ENCODE measurements at places on chromosomes 12 and 14. TPM values are rescaled to one million over a fixed set of nuclear protein-coding genes. Genes with fewer than 3 reads are reported as not detected.
A peak's percentile ranks its signal among the peaks of the same experiment; 100 is the strongest.

Gene FBXO34
- total RNA-seq, result 23.6 TPM

DNA sequence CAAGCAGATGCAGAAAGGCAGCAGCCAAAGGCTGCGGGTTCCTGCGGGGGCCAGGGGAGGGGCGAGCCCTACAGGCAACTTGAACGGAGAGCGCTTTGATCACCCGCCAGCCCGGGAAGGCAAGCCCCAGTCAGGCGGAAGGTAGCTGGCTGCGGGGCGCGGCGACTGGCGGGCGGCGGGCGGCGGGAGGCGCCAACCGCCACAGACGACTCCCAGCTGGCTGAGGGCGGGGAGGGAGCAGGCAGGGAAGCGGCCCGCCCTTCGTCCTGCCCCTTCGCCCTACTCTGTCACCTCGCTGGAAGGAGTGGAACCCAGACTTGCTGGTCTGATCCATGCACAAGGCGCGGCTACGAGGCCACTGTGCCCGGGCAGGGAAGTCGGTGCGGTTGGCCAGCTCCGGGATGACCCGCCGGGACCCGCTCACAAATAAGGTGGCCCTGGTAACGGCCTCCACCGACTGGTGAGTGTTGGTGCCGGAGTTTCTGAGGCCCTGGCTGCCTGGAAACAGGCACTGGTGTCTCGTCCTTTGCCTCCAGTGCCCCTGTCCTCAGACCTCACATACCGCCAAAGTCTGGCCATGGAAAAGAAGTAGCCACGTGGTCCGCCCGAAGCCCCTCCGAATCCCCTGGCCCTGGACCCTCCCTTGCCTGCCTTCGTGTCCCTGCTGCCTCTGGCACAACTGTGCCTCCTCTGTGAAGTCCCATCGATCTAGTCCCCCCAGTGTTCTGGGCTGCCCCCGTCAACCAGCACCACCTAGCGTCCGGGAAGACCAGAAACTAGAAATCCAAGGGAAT is 15.4 kb upstream of the CARMIL3 start:
- H3K27me3 ChIP-seq, result no peaks in the 10 kb centered on the region
- H3K4me1 ChIP-seq, result peaks cover 21% of the 10 kb centered on the region
- H3K4me3 ChIP-seq, result peak overlapping the region; percentile 87
- H3K36me3 ChIP-seq, result peaks cover 10% of the 10 kb centered on the region

GRCh38 chr14:83777516-83777915 is 1752.4 kb upstream of the FLRT2 start:
- H3K36me3 ChIP-seq, result no peaks in the 10 kb centered on the region
- H3K27ac ChIP-seq, result no peak overlapping the region
- no peaks in the 10 kb centered on the region for H3K27me3 ChIP-seq

GRCh38 chr12:74370608-74371216 is 166.9 kb upstream of the ATXN7L3B start:
- no peaks in the 10 kb centered on the region for H3K4me1 ChIP-seq
- no peaks in the 10 kb centered on the region for H3K36me3 ChIP-seq
- H3K27ac ChIP-seq, result no peak overlapping the region
- no peaks in the 10 kb centered on the region for H3K27me3 ChIP-seq
- DNase-seq, result no peak
- H3K4me3 ChIP-seq, result no peak overlapping the region

- peak; percentile 61 for DNase-seq
- H3K4me3 ChIP-seq, result peak overlapping the region; percentile 70
- peaks cover 8% of the 10 kb centered on the region for H3K36me3 ChIP-seq
- peaks cover 64% of the 10 kb centered on the region for H3K4me1 ChIP-seq
- H3K27me3 ChIP-seq, result no peaks in the 10 kb centered on the region
Measured at GRCh38 chr14:89430391-89431236, 13.6 kb upstream of the FOXN3 start.

Gene ASB2
- 20.7 TPM for total RNA-seq

DNA sequence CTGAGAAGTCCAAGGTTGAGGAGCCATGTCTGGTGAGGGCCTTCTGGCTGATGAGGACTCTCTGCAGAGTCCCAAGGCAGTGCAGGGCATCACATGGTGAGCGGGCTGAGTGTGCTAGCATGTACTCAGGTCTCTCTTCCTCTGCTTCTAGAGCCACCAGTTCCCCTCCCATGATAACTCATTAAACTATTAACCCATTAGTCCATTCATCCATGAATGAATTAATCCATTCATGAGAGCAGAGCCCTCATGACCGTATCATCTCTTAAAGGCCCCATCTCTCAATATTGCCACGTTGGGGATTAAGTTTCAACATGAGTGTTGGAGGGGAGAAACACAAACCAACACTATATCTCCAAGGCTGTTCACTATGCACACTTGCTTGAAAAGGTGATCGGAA is 83.7 kb downstream of the TMEM30B start:
- H3K36me3 ChIP-seq, result no peaks in the 10 kb centered on the region
- H3K27me3 ChIP-seq, result peaks cover 50% of the 10 kb centered on the region
- H3K4me3 ChIP-seq, result no peak overlapping the region

- H3K27me3 ChIP-seq, result no peaks in the 10 kb centered on the region
- H3K4me3 ChIP-seq, result no peak overlapping the region
- DNase-seq, result no peak
- H3K27ac ChIP-seq, result no peak overlapping the region
- peaks cover 6% of the 10 kb centered on the region for H3K36me3 ChIP-seq
Measured at GRCh38 chr12:22105542-22105941, 59.5 kb downstream of the CMAS start.

DNA sequence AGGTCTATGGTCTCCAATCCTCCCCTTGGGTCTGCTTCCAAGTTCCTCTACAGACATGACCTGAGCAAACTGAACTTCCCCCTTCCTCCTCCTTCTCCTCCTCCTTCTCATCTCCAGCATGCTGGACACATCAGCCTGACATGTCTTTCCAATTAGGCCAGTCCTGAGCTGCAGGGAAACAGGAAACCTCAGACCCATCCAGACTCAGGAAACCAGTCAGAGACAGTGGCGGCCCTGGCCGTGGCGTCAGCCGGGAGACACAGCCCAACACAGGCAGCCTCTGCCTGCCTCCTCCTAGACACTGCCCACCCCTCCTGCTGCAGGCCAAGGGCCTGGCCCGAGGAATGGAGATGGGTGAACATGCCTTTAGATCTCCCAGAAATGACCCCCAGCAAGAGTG is 468.8 kb downstream of the BCL11B start:
- no peaks in the 10 kb centered on the region for H3K36me3 ChIP-seq
- H3K4me1 ChIP-seq, result no peaks in the 10 kb centered on the region
- H3K27ac ChIP-seq, result no peak overlapping the region
- no peak overlapping the region for H3K4me3 ChIP-seq

DNA sequence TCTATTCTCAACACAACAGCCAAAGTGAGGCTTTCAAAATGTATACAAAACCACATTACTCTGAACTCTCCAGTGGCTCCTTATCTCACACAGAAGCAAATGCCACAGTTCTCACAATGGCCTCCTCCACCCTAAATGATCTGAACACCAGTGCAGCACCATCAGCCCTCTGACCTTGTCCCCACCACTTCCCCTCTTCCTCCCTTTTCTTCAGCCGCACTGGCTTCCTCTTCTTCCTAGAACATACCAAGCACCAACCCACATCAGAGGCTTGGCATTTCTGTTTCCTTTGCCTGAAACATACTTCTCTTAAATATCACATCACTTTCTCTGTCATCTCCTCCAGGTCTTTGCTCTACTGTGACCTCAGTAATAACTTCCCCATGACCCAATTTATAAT is 66.3 kb downstream of the GPR135 start:
- DNase-seq, result peak; percentile 46
- H3K27ac ChIP-seq, result peak overlapping the region; percentile 4
- H3K27me3 ChIP-seq, result peaks cover 26% of the 10 kb centered on the region
- H3K4me3 ChIP-seq, result peak overlapping the region; percentile 1
- H3K36me3 ChIP-seq, result peaks cover 4% of the 10 kb centered on the region

DNA sequence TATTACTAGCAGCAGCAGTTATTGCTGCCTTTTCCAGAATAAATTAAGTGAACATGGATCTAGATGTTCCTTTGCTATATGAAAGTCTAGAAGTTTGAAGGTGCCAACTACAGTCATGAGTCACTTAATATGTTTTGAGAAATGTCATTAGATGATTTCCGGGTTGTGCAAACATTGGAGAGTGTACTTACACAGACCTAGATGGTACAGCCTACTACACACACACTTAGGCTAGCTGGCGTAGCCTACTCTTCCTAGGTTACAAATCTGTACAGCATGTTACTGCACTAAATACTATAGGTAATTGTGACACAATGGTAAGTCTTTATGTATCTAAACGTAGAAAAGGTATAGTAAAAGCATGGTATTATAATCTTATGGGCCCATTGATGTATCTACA is 368.1 kb downstream of the PDZRN4 start:
- no peaks in the 10 kb centered on the region for H3K36me3 ChIP-seq
- H3K4me3 ChIP-seq, result no peak overlapping the region
- DNase-seq, result no peak
- no peak overlapping the region for H3K27ac ChIP-seq
- no peaks in the 10 kb centered on the region for H3K4me1 ChIP-seq

Gene TOMM20L
- total RNA-seq, result not detected

Gene BATF
- 41.0 TPM for total RNA-seq

- H3K36me3 ChIP-seq, result no peaks in the 10 kb centered on the region
- no peak overlapping the region for H3K27ac ChIP-seq
- peaks cover 2% of the 10 kb centered on the region for H3K4me1 ChIP-seq
- no peak overlapping the region for H3K4me3 ChIP-seq
Measured at GRCh38 chr14:76376878-76377734, 1.2 kb downstream of the ESRRB start.

- H3K27me3 ChIP-seq, result peaks cover 3% of the 10 kb centered on the region
- peak overlapping the region; percentile 94 for H3K4me3 ChIP-seq
- H3K4me1 ChIP-seq, result peaks cover 34% of the 10 kb centered on the region
Measured at GRCh38 chr12:57771236-57771872, 551 bp downstream of the METTL1 start.

DNA sequence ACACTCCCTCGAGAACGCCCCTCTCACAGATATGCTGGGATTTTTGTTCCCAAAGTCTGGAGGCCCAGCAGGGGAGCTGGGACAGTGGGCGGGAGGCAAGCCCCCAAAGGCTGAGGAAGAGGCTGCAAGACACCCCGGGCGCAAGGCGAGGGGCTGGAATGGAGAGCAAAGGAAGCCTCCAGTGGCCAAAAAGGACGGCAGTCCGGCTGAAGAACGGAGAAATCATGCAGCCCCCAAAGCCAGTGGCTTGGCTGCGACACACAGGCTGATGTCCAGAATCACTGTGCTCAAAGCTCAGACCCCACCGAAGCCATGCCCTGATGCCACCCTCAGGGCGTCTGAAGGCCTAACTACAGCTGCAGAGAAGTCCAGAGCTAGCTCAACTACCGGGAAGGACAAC is 10.9 kb downstream of the CLBA1 start:
- no peaks in the 10 kb centered on the region for H3K4me1 ChIP-seq
- H3K27me3 ChIP-seq, result no peaks in the 10 kb centered on the region
- H3K4me3 ChIP-seq, result no peak overlapping the region
- H3K36me3 ChIP-seq, result peaks cover 2% of the 10 kb centered on the region
- no peak overlapping the region for H3K27ac ChIP-seq
- DNase-seq, result no peak

DNA sequence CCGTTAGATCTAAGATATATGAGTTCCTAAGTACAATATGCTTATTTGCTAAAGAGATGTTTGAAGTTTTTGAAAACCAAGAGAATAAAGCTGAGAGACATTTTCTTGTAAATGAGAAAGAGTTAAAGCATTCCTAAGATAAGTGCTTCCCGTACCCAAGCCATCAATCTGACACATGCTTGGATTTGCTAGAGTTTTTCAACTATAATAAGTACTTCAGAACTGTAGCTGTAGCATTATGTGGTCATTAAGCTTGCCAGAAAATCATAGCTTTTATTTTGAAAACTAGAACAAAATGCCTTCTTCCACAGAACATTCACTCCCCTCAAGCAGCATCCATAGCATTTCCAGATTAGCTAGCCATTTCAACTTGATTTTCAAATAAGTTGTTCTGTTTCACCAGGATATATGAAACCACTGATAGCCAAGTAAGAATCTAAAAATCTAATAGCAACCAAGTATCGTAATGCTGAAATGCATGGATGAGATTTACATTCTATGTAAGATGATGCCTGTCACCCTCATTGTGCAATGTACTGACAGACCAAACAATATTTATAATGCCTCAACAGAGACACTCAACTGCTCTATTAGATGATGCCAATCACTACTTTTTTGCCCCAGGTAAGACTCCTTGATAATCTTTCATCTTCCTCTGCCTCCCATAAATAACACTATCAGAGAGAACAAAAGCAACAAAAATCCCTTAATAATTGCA is 8.0 kb downstream of the SNW1 start:
- H3K27me3 ChIP-seq, result no peaks in the 10 kb centered on the region
- peaks cover 57% of the 10 kb centered on the region for H3K36me3 ChIP-seq
- DNase-seq, result no peak
- no peak overlapping the region for H3K27ac ChIP-seq
- H3K4me1 ChIP-seq, result peaks cover 17% of the 10 kb centered on the region
- no peak overlapping the region for H3K4me3 ChIP-seq

DNA sequence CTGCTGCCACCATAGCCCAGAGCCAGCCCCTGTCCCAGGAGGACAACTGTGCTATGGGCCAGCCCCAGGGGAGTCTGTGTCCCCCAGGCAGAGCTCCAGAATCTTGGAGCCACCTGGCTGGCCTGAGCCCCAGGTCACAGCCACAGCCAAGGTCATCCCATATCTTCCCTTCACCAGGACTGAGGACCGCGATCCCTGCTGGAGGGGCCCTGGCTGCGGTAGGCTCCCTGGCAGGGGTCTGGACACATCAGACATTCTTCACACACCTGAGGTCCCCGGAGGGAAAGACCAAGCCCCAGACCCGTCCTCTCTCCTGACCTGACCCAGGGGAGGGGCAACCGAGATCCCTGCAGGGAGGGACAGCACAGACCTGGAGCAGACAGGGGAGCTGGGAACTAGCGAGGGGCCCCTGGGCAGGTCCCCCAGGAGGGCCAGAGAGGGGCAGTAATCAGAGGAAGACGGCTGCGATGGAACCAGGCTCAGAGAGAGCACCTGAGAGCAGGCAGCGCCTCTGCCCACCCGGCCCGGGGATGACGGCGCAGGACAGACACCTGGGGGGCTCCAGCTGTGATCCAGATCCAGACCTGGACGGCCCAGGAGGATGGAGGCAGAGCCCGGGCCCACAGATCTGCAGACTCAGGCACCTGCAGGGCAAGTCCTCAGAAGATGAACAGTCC is 103.2 kb upstream of the EIF5 start:
- no peak for DNase-seq
- no peak overlapping the region for H3K27ac ChIP-seq
- H3K36me3 ChIP-seq, result no peaks in the 10 kb centered on the region
- H3K27me3 ChIP-seq, result peaks cover 12% of the 10 kb centered on the region
- no peak overlapping the region for H3K4me3 ChIP-seq
- H3K4me1 ChIP-seq, result no peaks in the 10 kb centered on the region

GRCh38 chr12:69916544-69917235 is 91.7 kb downstream of the MYRFL start:
- no peak overlapping the region for H3K27ac ChIP-seq
- H3K4me3 ChIP-seq, result no peak overlapping the region
- DNase-seq, result no peak
- H3K27me3 ChIP-seq, result peaks cover 3% of the 10 kb centered on the region

DNA sequence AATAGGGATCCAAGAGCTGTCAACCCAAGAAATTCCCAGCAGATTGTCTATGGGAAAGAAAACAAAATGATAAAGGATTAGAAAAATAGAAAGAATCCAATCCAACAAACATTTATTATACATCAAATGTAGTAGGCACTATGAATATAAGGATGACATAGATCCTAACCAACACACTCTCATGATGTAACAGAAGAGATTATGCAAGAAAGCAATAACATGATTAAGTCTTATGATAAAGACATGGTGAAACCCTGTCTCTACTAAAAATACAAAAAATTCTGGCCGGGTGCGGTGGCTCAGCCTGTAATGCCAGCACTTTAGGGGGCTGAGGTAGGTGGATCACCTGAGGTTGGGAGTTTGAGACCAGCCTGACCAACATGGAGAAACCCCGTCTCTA is 2.7 kb downstream of the MED6 start:
- DNase-seq, result no peak
- no peak overlapping the region for H3K4me3 ChIP-seq
- peaks cover 3% of the 10 kb centered on the region for H3K27me3 ChIP-seq
- H3K4me1 ChIP-seq, result peaks cover 41% of the 10 kb centered on the region
- H3K27ac ChIP-seq, result no peak overlapping the region
- H3K36me3 ChIP-seq, result peaks cover 17% of the 10 kb centered on the region
